Adrenal gland (tissue), 19 donors: ENCODE measurements at places on chromosomes 11 and 22. TPM values are rescaled to one million over a fixed set of nuclear protein-coding genes. Genes with fewer than 3 reads are reported as not detected.

DNA sequence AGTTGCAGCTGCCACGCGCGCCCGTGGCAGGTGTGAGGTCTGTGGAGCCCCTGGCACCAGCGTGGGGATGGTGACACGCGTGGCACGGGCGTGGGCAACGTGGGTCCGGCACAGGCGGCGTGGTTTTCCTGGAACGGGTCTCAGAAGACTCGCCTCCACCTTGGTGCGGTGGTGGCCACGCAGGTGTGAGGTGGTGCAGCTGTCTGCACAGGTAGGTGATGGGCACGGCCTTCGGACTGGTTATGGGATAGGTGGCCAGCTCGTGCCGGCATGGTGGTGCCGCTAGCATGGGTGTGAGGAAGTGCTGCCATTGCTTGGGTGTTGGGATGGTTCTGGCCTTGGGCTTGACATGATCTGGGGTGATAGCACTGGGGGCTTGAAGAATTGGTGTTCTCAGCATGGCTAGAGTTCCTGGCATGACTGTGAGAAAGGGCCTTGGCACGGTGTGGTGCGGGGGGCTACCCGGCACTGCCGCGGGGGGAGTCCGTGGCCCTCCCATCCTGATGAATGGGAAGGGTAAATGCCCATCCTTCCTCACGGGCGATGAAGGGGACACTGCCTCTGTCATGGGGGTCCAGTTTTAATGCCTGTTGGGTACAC, 531 bp downstream of the DAGLA start:
- peak; percentile 17 for DNase-seq

Gene GUCY1A2
- total RNA-seq, result 15.9 TPM

GRCh38 chr22:46580940-46581537, 39.1 kb upstream of the GRAMD4 start:
- DNase-seq, result no peak

GRCh38 chr22:43185860-43186261, 1.1 kb downstream of the TTLL12 start:
- DNase-seq, result peak; percentile 72

DNA sequence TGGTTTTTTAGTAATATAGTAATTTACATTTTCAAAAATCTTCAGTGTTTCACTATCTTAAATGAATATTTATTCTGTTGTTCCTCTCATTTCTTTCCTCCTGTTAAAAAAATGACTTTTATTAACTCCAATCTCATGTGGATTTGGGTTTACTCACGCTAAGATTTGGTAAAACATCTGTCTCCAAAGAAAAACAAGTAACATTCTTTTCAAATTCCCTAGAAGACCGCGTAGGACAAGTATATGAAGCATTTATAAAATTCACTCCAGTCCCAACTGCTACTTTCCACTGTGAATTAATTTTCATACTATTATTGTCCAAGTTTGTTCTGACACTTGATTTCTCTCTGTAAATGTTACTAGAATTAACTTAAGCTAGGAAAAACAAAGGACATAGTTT, 26.2 kb downstream of the SBF2 start:
- no peak for DNase-seq

- no peak for DNase-seq
Measured at GRCh38 chr11:12547953-12548650, 126.1 kb upstream of the TEAD1 start.

- peak; percentile 45 for DNase-seq
Measured at GRCh38 chr11:65136515-65137096, 2.3 kb upstream of the SYVN1 start.

GRCh38 chr11:66555416-66555815, 8.7 kb downstream of the ACTN3 start:
- DNase-seq, result no peak
